ENCODE measurements at places on chromosomes 7 and 10.

DNA sequence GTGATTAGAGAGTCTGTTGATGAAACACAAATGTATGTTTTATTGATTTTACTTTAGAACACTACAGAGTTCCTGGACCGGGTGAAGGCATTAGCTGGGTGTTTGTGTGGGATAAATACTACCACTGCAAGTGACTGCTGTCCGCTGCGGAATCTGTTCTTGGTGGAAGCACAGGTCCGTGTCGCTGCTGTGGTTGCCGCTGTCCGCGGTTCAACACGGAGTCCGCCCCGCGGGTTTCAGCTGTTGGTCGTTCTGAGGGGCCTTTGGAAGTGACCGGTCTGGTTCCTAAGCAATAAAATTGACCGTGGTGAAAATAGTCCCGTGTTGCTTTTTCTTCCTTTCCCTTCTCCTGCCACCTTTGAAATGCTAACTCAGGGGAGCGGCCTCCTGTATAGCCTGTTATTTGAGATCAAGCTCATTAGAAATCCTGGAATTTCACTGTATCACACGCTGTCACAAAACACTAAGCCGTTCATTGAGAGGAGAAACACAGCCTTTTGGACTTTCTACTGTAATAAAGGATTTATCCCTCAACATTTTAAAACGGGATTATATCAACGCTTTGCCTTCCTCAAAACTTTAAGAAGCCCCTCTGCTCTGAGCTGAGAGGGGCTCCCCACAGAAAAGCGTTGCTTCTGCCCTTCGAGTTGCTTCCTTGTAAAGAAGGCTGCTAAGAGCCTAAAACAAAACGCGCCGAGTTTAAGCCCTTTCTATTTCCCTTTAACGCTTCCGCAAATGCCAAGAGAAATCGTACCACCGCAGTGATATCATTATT, 2.6 kb downstream of the NKX6-2 start:
- no peak for DNase-seq

DNA sequence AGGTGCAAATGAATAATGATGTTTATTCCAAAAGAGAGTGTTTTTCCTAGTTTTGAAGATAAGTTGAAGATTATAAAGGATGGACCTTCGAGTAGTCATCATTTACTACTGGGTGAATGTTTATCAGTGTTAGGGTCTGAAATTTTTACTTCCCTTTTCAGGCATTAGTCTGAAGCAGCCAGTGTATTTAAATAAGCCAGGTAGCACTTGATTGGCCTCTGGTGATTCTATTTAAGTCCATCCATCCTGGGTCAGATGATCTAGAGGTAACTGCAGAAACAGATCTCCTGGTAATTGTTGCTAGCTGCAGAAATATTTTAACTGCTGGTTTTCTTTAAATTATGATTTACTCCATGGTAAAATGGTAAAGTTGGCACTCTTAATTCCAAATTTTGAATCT, 34.1 kb upstream of the AGR2 start:
- no peak for DNase-seq

- DNase-seq: no peak
Observed at GRCh38 chr10:59675812-59676211, 33.8 kb downstream of the SLC16A9 start.

DNA sequence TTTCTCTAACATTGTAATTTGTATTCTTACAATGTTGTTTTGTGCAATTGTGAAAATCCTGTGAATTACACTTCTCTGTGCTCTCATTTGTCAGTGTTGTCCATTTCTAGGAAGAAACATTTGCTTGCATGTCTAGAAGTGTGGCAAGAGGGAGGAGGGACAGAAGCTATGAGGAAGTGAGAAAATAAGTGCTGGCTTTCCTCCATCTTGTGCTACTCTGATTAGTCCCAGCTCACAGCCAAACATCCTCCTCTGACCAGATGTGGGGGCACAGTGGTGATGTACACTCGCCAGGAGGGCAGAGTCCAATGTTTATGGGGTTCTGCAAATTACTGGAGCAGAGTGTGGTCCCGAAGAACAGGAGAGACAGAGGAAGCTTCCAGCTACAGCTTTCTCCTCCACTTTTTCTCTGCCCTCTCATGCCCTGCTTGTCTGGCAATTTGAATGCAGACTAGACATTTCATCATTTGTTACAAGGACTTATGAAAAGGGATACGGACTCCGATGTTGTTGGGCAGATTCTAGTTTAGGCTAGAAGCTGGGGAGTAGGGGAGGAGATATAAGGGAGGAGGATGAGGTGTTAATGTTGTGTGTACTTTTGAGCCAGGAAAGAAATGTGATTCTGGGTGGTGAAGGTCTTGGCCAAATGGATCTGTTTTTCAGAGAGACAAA, 131.0 kb upstream of the C1GALT1 start:
- no peak for DNase-seq

- DNase-seq: no peak
Observed at GRCh38 chr7:138610671-138611170, 90.4 kb downstream of the SVOPL start.

DNA sequence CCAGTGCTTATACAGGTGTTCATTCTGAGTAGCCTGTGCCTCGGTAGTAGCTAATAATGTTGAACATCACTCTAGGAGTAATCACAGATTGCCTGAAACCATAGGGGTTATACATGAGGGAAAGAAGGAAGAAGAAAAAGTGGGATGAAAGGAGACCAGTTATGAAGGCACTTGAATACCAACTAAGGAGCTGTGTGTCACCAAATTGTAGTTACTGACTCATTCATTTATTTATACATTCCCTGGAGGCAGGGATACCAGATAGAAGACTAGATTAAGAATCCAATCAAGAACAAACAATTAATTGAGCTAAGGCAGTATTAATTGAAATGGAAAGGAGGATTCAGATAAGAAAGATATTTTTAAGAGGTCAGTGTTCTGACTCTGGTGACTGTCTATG, 129.6 kb upstream of the PRPS1L1 start:
- no peak for DNase-seq

- DNase-seq: no peak
Observed at GRCh38 chr7:114375907-114376306, 38.7 kb upstream of the FOXP2 start.

DNA sequence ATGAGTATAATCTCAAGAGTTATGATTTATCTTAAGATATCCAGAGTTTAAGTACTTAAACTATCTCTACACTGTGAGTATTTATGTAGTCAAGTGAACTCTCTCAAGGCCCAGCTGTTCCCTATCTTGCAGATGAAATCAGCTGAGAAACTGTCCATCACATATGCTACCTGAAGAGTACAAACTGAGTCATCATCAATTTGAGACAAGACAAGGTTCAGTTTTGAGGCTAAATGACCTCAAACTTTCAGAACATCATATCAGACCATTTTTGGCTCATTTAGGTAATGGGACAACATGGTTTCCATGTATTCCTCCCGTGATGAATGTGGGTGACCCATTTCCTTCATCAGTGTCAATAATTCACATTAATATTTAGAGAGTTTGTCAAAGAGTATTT, 53.1 kb upstream of the AUTS2 start:
- no peak for DNase-seq

GRCh38 chr7:51019191-51019844, 236.6 kb upstream of the GRB10 start:
- no peak for DNase-seq

- no peak for DNase-seq
Observed at GRCh38 chr10:126634347-126634746, 36.1 kb downstream of the C10orf90 start.

DNA sequence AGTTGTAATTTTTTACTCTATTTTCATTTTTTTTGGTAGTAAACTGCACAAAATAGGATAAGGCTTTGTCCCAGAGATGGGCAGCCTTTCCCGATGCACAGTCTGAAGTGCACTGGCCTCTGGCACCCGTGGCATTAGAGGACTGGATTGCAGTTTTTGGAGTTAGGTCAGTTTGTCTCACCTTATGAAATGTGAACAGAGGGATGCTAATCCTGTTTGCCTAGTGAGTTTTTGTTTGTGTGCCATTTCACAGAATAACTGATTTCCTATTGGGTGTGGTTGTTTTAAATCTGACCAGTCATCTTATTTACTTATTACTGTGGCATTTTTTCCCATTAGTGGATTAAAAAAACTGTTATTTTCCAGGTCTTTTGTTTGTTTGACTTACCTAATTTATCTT, 109.5 kb upstream of the GATA3 start:
- no peak for DNase-seq

- DNase-seq: no peak
Observed at GRCh38 chr7:123604739-123605138, 3.1 kb downstream of the ASB15 start.

DNA sequence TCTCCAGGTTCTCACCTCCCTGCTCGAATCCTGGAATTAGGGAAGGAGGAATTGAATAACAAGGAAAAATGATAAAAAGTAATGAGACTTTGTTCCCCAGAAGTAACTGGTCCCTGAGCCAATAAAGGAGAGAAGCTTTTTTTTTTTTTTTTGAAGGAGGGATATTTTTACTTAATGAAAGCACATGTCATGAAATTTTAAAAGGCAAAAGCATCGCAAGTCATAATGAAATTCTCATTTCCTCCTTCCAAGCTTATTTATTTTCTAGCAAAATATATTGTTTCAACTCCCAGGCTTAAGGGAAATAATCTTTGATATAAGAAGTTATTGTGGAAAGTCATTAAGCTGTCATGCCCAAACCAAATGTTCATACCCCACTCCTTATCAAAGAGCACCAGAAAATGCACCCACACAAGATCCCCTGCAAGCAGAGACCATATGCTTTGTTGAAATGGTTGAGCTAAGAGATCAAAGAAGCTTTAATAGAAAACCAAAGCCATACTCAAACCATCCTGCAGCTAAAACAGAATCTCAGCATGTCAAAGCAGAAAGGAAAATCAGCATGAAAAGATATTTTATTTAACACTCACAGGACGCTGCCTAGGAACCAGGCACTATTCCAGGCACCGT, 16.7 kb upstream of the ABCC2 start:
- no peak for DNase-seq

DNA sequence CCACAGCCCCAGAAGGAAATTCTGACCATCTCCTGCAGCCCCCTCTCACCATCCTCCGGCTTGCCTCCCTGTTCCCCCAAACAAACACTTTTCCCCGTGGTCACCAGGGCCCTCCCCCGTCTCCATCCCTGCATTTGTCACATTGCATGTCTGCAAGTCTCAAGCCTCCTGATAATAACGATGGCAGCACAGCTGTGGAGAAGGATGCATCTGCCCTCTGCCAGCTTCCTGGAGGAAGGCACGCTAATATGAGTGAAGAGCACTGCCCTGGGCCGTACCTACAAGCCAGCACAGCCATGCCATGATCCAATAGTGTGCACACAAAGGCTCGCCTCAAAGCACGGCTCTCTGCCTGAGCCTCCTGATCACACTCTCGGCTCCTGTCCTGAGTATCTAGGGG, 98.5 kb downstream of the SLIT1 start:
- DNase-seq: no peak

GRCh38 chr7:44150466-44150832, 9.3 kb upstream of the MYL7 start:
- no peak for DNase-seq

DNA sequence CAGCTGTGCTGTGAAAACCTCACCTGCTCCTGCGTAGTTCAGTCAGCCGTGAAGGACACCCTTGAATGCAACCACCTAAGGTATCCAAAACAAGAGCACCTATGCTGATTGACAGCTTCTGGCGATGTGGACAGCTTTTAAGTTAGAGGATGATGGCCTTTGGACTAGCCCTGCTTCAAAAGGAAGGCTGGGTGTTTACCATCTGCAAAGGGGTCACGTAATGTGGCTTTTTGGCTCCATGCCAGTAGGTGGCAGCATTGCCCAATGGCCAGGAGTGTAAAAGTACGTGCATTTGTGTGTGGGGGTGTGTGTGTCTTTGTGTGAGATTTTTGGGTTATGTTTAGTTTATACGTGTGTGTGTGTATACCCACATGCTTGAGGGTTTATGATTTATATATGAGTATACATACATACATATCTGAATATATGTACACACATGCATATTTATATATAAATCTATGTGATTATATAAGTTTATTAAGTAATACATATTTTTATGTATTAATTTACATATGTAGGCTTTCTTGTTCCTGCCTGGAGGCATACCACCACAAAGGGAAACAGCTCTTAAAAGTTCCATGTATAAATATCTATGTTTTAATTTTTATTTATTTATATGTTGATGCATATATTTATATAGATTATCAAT, 236.3 kb upstream of the ANKRD30A start:
- no peak for DNase-seq

DNA sequence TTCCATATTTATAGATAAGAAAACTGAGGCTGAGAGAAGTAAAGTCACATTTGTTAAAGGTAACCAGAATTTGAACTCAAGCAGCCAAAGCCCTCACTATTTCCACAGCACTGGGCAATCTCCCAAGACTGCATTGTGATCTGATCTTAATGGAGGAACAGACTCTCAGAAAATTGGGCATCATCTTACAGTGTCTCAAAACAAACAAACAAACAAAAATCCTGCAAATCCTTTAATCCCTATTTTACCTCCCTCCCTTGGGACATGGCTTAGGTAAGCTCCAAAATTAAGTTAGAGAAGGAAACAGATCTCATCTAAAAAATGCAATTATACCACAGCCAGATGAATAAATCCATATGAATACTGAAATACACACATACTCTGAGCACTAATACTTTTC, 57.5 kb downstream of the FHIP2A start:
- DNase-seq: no peak

DNA sequence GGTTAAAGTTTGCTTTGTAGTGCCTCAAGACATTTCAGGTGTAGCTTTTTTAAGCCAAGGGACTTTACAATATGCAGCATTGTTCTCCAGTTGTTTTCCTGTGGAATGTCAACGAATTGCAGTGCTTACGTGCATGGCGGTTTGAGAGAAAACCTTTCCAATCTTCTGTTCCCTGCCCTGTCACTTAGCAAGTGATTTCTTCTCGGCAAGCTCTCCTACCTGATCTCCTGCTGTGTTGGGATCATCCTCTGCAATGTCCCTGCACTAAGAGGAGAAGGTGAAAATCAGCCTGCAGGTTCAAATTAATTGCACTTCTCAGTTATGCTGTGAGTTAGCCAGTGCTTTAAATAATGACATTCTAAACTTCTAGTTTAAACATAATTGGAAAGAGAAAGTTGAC, 197.6 kb upstream of the FZD1 start:
- DNase-seq: no peak

DNA sequence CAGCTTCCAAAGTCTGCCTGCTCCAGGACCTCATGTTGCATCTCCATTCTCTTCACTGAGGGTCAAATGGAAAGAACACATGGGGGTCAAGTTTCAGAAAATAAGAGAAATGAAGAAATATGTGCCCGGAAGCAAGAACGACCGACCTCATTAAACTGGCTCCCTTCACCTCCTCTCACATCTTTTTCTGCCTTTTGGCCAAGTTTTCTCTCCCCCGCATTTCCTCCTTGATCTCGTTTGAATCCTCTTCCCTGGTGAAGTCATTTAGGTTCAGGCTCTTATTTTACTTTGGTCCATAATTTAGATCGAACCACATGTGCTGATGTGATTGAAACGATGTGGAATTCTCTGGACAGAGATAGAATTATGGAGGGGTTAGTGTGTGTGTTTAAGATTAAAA, 44.2 kb downstream of the EGFR start:
- no peak for DNase-seq

- no peak for DNase-seq
Observed at GRCh38 chr10:75498884-75499350, 67.5 kb downstream of the LRMDA start.

All from NCI-H1436 treated with DMSO at 0.1 percent for 48 hours (cell line).